ENCODE measurements at places on chromosomes 16 and 17. TPM values are rescaled to one million over a fixed set of nuclear protein-coding genes. Genes with fewer than 3 reads are reported as not detected.
A peak's percentile ranks its signal among the peaks of the same experiment; 100 is the strongest.

Gene ABCA8
- total RNA-seq, result 0.19 TPM

Gene RHBDF1
- total RNA-seq, result 0.53 TPM

- peak; percentile 66 for DNase-seq
Observed at GRCh38 chr16:29995324-29995910, at the start of gene HIRIP3. Gene HIRIP3 (minus strand): TSS chr16:29995617. CDS start chr16:29995605, 12 bp downstream.

- DNase-seq, result no peak
Observed at GRCh38 chr16:50300942-50301625, 34.7 kb downstream of the ADCY7 start.

DNA sequence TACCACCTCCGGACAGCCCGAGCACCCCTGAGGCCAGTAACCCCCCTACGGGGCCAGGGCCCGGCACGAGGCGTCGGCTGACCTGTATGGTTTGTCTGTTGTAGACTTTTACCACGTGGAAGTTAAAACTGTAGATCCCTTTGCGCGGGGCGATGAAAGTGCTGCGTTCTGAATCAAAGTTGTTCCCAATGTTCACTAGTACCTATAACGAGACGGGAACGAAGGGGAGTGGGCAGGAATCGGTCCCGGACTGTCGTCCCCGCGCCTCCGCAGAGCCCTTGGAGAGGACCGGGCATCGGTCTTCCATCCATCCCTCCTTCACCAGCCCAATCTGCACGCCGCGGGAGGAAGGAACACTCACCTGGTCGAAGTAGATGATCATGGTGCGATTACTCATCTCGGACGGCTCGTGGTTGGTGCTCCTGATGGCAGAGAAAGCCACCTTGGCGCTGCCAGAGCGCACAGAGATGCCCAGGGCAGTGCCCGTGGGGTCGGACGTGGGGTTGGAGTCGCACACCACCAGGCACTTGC is 732 bp downstream of the CBLN1 start:
- DNase-seq, result no peak

Measured in T-cell (primary cell).